ENCODE measurements at places on chromosomes 4 and X.

DNA sequence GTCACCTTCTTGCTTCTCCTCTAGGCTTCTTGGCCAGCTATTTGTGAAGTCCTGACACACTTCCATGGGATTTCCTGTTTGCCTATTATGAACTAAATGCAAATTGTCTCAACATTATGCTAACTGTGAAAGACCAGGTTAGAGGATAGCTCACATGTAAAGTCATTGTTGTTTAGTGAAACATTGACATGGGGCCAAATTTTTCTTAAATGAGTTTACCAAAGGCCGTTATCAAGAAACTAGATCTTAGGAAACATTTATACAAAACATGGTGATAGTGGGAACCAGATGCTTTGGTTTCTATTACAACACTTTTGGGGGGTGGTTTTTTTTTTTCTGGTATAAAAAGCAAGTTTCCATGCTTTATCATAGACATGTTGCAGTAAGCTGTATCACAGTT is 466.8 kb upstream of the FAM241A start:
- DNase-seq, result no peak

DNA sequence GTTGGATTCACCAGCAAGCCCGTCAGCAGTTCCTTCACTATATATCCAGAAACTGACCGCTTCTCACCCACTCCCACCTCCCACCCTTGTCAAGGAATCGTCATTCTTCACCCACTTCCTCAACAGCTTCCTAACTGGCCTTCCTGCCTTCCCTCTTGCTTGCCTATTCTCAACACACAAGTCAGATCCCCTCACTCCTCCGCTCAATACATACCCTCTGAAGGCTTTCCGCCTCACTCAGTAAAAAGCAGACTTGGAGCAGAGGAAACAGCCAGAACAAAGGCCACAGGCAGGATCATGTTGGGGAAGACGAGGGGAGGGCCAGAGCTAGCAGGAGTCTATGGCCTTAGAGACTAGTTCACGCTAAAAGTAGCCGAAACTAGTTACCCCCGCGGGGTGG is 23.7 kb downstream of the RWDD4 start:
- DNase-seq, result no peak

- no peak for DNase-seq
These were observed 52.5 kb downstream of the LHFPL1 start for GRCh38 chrX:112627206-112627605.

GRCh38 chr4:74362347-74362746 is 2.6 kb upstream of the EREG start:
- DNase-seq, result no peak

GRCh38 chrX:154737136-154737535 is 13.7 kb downstream of the GAB3 start:
- no peak for DNase-seq

DNA sequence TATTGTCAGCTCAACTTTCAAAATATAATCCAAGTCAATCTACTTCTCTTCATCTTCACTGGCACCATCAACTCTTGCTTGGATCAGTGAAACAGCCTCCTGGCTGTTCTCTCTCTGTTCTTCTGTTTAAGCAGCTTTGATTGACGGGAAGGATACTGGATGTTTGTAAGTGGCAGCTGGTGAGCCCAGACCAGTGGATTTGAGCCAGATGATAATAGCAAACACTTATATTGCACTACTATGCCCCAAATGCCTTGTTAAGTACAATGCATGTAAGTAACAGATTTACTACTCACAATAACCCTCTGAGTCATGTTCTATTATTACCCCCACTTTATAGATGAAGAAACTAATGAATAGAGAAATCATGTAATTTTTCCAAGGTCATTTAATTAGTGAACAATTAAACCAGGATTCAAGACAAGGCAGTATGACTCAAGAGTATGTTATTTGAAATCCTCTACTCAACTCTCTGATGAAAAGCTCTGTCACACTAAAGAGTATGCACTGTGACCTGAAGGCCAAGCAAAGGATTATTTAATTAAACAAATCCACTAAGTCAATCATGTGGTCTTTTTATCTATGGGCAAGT is 44.8 kb downstream of the SPANXN3 start:
- no peak for DNase-seq

DNA sequence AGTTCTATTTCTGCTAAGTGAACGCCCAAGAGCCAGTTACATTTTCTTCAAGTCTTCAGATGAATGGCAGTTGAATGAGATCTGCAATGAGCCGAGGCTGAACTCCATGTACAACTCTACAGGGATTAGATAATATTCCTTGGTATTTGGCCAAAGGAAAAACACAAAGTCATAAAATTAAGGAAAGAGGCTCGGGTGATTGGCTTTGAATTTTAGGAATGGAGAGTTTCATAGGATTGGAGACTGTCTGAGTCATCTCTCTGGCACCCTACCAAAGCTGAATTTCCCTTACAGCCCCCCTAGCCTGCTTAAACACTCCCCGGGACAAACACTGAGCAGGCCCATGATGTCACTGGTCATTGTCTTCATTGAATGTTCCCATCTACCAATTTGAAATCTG is 188.0 kb upstream of the C1QTNF7 start:
- no peak for DNase-seq

DNA sequence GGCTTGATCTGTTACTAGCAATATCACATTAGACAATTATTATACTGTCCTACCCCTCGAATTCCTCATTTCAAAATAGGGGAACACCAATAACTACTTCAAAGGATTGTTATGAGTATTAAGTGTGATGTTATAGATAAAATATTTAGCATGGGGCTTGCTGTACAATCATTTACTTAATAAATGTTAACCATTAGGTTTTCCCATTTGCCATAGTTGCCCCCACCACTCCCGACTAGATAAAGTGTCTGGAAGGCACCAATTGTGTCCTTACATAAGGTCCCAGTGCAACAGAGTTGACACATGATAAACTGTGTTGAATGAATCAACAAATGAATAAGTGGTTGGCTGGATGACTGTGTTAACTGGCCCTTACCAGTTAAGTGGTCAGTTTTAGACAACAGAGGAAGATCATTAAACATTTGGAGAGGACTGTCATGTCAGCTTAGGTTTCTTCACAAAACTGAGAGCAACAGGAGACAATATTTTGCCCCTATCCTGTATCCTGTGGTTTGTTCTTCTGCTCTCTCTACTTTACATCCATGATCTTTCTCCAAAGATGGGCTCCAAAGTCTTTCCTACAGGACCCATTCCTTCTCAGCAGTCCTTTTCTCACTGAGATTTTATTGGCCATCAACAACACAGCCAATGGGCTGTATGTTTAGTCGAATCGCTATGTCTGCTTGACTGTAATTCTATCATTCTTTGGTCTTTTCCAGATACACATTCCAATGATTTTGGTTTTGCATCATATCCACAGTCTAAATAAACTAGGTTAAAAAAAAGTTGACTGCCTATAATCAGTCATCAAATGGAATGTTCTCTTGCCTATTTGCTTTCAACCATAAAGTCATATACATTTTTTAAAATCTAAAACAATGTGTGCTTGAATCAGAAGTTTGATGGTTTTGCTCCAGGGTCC is 74.4 kb downstream of the RNF150 start:
- no peak for DNase-seq

DNA sequence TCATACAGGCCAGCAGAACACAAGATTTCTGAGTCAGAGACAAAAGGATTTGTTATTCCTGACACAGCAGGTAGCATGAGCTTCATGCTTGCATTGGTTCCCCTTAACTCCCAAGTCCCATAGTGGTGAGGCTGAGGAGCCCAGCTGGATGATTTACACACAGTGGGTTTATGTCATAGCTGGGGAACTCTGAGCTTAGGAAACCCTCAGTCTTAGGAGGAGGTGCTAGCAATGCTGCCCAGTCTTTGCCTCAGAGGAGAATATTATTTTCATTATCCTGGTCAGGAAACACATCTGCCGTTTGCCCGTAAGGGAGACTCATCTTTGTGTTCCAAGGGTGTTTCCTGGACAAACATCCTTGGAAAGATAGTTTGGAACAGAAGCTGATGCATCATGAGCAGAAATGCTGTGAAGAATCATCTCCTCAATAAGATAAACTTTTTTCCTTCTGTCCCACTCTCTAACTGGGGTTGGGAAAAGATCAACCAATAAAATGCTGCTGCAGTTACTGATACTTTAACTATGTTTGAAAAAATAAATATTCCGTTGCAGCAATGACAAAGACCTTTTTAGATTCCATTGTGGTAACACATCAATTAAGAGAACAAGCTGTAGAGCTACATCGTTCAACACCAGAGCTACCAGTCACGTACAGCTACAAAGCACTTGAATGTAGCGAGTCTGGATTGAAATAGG is 146.8 kb downstream of the DCLK2 start:
- no peak for DNase-seq

DNA sequence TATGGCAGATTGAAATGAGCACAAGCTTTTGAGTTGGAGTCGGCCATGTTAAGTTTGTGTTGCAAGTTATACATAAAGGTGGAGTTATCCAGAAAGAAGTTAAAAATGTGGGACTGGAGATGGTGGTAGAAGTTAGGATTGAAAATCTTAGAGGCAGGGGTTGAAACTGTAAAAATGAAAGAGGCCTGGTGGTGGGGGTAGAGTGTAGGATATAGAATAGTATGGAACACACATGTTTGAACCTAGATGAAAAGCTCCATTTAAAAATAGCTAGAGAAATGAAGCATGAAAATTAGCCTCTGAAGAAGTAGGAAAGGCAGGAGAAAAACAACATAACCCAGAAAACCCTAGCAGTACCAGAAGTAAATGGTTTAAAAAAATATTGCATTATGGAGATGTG is 131.8 kb upstream of the ENPEP start:
- no peak for DNase-seq

DNA sequence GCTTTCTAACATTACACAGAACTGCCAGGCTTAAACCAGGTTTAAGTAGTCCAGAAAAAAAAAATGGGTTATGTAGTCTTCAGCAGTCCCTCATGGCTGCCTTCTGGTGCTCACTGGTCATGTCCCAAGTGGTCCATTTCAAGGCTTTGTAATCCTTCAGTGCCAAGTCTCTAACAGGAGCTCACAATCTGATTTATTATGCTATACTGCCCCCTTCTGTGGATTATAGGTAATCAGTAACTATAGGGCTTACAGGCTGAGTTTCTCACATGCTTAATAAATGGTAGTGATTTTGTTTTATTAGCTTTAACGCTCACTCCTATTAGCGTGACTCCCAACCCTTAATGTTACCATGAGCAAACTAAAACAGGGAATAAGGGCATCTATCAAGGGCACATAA is 92.5 kb upstream of the EDA2R start:
- no peak for DNase-seq

- no peak for DNase-seq
These were observed 310.9 kb upstream of the MAOA start for GRCh38 chrX:43345166-43345565.

GRCh38 chr4:54914781-54915180 is 210.6 kb downstream of the KDR start:
- no peak for DNase-seq
